ENCODE measurements at places on chromosomes 5 and 9. TPM values are rescaled to one million over a fixed set of nuclear protein-coding genes. Genes with fewer than 3 reads are reported as not detected.
A peak's percentile ranks its signal among the peaks of the same experiment; 100 is the strongest.

GRCh38 chr9:37436540-37436939 is 14.0 kb downstream of the GRHPR start:
- H3K4me1 ChIP-seq = peaks cover 51% of the 10 kb centered on the region
- H3K36me3 ChIP-seq = no peaks in the 10 kb centered on the region
- H3K27ac ChIP-seq = no peak overlapping the region
- H3K27me3 ChIP-seq = no peaks in the 10 kb centered on the region
- no peak for DNase-seq
- H3K4me3 ChIP-seq = no peak overlapping the region

Gene PLPPR1
- total RNA-seq = not detected

Gene GADD45G
- total RNA-seq = 112 TPM

DNA sequence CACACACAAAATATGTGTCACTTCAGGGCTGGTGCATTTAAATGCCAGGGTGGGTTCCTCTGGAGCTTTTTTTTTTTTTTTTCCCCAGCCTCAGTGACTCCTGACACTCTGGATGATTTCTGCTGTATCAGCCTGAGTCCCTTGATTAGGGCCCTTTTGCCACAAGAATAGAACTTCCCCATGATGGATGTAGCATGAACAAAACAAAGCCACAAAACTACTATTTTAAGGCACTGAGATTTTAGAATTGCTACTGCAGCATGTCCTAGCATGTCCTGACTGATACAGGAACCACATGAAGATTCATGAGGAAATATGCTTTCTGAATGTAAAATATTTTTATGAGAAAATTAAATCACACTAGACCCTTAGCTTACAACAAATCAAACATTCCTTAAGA is 13.9 kb upstream of the ADGRD2 start:
- H3K36me3 ChIP-seq = no peaks in the 10 kb centered on the region
- H3K27ac ChIP-seq = no peak overlapping the region
- no peak for DNase-seq
- no peaks in the 10 kb centered on the region for H3K4me1 ChIP-seq

DNA sequence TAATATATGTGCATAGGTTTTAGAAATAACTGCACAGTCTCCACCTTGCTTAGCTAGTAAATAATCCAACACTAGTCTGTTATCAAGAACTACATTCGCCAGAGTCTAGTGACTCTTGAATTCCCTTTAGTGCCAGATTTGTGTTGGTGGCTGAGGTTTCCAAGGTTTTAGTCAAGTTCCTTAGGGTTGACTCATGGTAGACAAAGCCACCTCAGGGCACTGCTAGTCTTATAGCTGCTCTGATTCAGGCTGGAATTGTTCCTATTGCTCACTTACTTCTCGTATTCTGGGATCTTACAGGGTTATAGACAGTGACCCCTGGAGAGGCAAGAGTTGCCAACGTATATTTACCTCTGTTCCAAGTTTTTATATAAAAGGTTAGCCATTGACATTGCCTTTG is 1369.8 kb upstream of the CDH9 start:
- no peaks in the 10 kb centered on the region for H3K36me3 ChIP-seq
- H3K27ac ChIP-seq = no peak overlapping the region
- H3K27me3 ChIP-seq = no peaks in the 10 kb centered on the region
- DNase-seq = no peak

Gene SLC36A3
- total RNA-seq = not detected

DNA sequence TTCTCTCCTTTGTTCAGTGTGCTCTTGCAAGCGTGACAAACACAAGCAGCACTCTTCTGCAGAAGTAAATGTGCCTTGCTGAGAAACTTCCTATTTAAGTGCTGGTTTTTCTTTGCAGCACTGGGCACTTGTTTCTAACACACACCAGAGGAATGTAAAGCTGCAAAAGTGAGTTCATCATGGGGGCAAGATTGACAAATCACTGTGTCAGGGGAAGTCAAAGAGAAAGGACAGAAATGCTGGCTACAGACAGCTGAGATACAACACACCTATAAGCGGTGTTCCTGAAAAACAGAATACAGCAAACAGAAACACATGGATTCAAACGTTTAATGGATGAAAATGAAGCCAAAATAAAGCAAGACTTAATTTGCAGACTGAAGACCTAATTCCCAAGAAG is 19.6 kb downstream of the ROR2 start:
- H3K36me3 ChIP-seq = no peaks in the 10 kb centered on the region
- no peaks in the 10 kb centered on the region for H3K27me3 ChIP-seq
- no peaks in the 10 kb centered on the region for H3K4me1 ChIP-seq
- no peak overlapping the region for H3K4me3 ChIP-seq

Gene CFAP157
- not detected for total RNA-seq

GRCh38 chr5:170986598-170986997 is 124.8 kb downstream of the RANBP17 start:
- no peak for DNase-seq
- no peak overlapping the region for H3K4me3 ChIP-seq
- no peaks in the 10 kb centered on the region for H3K27me3 ChIP-seq
- H3K36me3 ChIP-seq = no peaks in the 10 kb centered on the region
- H3K4me1 ChIP-seq = no peaks in the 10 kb centered on the region

DNA sequence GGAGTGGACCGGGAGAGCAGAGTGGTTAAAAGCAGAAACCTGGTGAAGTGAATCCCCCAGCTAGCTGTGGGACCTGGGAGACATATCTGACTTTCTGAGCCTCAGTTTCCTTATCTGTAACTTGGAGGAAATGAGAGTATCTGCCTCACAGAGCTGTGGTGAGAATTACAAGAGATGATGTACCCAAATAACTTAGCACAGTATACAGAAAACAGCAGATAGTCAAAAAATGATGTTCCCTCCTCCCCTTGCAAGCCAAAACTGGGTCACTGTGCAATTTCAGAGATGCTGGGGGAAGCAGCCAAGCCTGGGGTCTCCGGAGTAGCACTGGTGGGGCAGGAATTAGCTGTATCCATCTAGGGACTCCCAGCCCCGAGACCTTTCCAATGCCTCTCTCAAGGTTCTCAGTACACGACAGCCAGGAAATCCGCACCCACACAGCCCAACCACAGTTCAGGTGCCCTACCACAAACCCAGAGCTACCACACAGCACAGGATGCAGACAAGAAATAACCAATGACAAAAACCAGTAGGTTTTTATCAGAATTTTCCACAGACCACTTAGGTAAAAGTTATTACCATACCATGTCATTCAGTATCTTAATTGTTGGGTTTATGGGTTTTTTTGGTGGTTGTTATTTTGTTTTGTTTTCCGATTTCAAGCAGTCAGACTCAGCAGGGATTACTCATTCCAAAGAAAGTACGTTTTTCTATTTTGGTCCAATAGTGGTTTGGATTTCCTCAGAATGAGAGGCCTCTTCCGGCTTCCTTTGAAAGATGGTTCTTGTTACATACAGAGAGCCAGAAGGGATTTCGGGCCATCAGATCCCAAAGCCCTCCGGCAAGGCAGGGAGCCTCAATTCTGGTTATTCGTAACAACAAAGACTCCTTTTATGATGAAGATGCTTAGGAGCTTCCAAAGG is 4.9 kb upstream of the HRH2 start:
- DNase-seq = no peak
- no peaks in the 10 kb centered on the region for H3K36me3 ChIP-seq
- no peaks in the 10 kb centered on the region for H3K27me3 ChIP-seq
- no peak overlapping the region for H3K27ac ChIP-seq
- H3K4me3 ChIP-seq = no peak overlapping the region

- H3K4me3 ChIP-seq = peak overlapping the region; percentile 16
- H3K4me1 ChIP-seq = peaks cover 10% of the 10 kb centered on the region
- peaks cover 20% of the 10 kb centered on the region for H3K27me3 ChIP-seq
- peak overlapping the region; percentile 52 for H3K27ac ChIP-seq
- no peaks in the 10 kb centered on the region for H3K36me3 ChIP-seq
These were observed 2.9 kb upstream of the CNTRL start for GRCh38 chr9:121071756-121072421.

Gene NOL8
- total RNA-seq = 20.2 TPM

- no peak for DNase-seq
- no peaks in the 10 kb centered on the region for H3K27me3 ChIP-seq
- no peaks in the 10 kb centered on the region for H3K4me1 ChIP-seq
These were observed 4.9 kb upstream of the ADRA1B start for GRCh38 chr5:159911349-159911748.

- H3K27ac ChIP-seq = no peak overlapping the region
- no peaks in the 10 kb centered on the region for H3K4me1 ChIP-seq
- no peak for DNase-seq
- no peaks in the 10 kb centered on the region for H3K27me3 ChIP-seq
- H3K36me3 ChIP-seq = no peaks in the 10 kb centered on the region
These were observed 18.4 kb upstream of the F2RL2 start for GRCh38 chr5:76641514-76642120.

Gene S1PR3
- total RNA-seq = 3.3 TPM

GRCh38 chr9:94150279-94150828 is 66.1 kb downstream of the PTPDC1 start:
- no peak overlapping the region for H3K27ac ChIP-seq
- DNase-seq = no peak
- H3K4me3 ChIP-seq = no peak overlapping the region
- no peaks in the 10 kb centered on the region for H3K36me3 ChIP-seq
- H3K27me3 ChIP-seq = no peaks in the 10 kb centered on the region

DNA sequence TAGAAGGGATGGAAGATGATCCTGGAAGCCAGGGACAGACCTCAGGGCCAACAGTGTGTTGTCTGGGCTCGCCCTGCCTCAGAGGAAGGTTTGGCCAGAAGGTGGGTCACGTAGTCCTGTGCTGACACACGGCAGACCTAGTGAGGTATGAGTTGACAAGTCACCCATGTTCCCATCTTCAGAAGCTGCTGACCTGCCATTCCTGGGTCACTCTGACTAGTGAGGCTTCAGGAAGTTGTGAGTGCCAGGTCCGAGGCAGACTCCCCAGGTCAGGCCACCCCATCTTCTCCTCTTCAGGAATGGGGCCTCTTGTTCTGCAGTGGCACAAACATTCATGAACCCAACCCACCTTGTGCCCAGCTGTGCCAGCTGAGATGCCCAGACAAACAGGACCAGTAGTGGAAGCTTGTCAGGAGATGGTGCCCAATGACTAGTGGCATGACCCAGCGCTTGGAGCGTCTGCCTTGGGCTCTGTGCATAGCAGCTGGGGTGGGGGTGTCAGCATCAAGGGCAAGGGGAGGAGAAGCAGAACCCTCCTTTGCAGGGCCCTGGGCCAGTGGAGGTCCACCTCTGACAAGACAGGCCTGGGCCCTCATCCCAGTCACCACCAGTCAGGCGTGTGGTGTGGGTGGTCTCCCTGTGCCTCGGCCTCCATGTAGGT is 16.8 kb upstream of the ANGPTL2 start:
- DNase-seq = peak; percentile 92
- no peaks in the 10 kb centered on the region for H3K27me3 ChIP-seq
- H3K4me3 ChIP-seq = no peak overlapping the region
- peak overlapping the region; percentile 81 for H3K27ac ChIP-seq

Gene ACOT12
- total RNA-seq = not detected

DNA sequence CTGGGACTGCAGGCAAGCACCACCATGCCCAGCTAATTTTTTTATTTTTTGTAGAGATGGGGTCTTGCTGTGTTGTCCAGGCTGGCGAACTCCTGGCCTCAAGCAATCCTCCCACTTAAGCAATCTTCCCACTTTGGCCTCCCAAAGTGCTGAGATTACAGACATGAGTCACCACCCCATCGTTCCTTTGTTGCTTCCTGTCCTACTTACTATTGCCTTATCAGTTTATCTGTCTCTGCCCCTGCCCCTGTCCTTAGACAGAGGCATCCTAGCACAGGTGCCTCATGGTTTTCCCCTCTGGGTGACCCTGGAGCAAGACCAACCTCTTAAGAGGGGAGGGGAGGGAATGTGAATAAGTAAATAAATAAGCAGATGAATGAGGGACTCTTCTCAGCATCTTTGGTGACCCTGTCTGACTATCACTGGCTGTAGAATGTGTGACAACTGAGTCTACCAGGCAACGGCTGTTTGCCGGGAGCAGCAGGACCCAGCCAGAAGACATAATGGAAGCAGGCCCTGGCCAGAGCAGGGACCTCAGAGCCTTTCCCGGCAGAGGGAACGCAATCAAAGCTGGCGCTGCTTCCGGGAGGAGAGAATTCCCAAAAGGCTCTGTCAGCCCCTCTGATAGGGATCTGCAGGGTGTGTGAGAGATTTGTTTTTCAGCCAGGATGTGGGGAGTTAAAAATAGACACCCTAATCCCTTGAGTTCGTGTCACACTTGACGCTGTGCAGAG is 43.8 kb upstream of the DAB2IP start:
- peak overlapping the region; percentile 16 for H3K4me3 ChIP-seq
- H3K27me3 ChIP-seq = no peaks in the 10 kb centered on the region
- peak overlapping the region; percentile 96 for H3K27ac ChIP-seq

Gene GABRA1
- not detected for total RNA-seq

Gene CCDC107
- 45.3 TPM for total RNA-seq

Gene PIP5K1B
- 1.4 TPM for total RNA-seq

Gene ALDH1A1
- 32.8 TPM for total RNA-seq

GRCh38 chr9:401223-401622 is 186.6 kb downstream of the DOCK8 start:
- no peak overlapping the region for H3K27ac ChIP-seq
- DNase-seq = no peak
- H3K27me3 ChIP-seq = no peaks in the 10 kb centered on the region
- no peaks in the 10 kb centered on the region for H3K4me1 ChIP-seq

GRCh38 chr9:89015336-89015735 is 24.1 kb downstream of the S1PR3 start:
- H3K36me3 ChIP-seq = no peaks in the 10 kb centered on the region
- H3K4me1 ChIP-seq = no peaks in the 10 kb centered on the region
- no peak for DNase-seq
- H3K27me3 ChIP-seq = no peaks in the 10 kb centered on the region
- H3K27ac ChIP-seq = no peak overlapping the region
- no peak overlapping the region for H3K4me3 ChIP-seq

- no peaks in the 10 kb centered on the region for H3K27me3 ChIP-seq
- no peaks in the 10 kb centered on the region for H3K4me1 ChIP-seq
- no peak overlapping the region for H3K4me3 ChIP-seq
- H3K27ac ChIP-seq = no peak overlapping the region
These were observed 44.6 kb upstream of the SEMA4D start for GRCh38 chr9:89542401-89543021.

- DNase-seq = no peak
- H3K36me3 ChIP-seq = no peaks in the 10 kb centered on the region
- no peak overlapping the region for H3K4me3 ChIP-seq
- H3K27ac ChIP-seq = no peak overlapping the region
- H3K27me3 ChIP-seq = no peaks in the 10 kb centered on the region
- no peaks in the 10 kb centered on the region for H3K4me1 ChIP-seq
These were observed 71.9 kb downstream of the SMIM23 start for GRCh38 chr5:171857489-171857876.

Gene CDK5RAP2
- 66.9 TPM for total RNA-seq

- no peaks in the 10 kb centered on the region for H3K36me3 ChIP-seq
- DNase-seq = no peak
- H3K27me3 ChIP-seq = no peaks in the 10 kb centered on the region
- no peak overlapping the region for H3K27ac ChIP-seq
These were observed 209.2 kb upstream of the IRX4 start for GRCh38 chr5:2091921-2092320.

- no peak overlapping the region for H3K4me3 ChIP-seq
- no peaks in the 10 kb centered on the region for H3K36me3 ChIP-seq
- H3K27ac ChIP-seq = peak overlapping the region; percentile 38
- no peaks in the 10 kb centered on the region for H3K4me1 ChIP-seq
- no peak for DNase-seq
These were observed 120.4 kb downstream of the RAPGEF6 start for GRCh38 chr5:131514316-131515283.
